ENCODE measurements at places on chromosomes 12 and 14.

GRCh38 chr12:109029411-109029810 lies 8.5 kb upstream of the SVOP start:
- DNase-seq: no peak

- DNase-seq: peak; percentile 1
Observed at GRCh38 chr14:42141328-42141727, 534.7 kb downstream of the LRFN5 start.

DNA sequence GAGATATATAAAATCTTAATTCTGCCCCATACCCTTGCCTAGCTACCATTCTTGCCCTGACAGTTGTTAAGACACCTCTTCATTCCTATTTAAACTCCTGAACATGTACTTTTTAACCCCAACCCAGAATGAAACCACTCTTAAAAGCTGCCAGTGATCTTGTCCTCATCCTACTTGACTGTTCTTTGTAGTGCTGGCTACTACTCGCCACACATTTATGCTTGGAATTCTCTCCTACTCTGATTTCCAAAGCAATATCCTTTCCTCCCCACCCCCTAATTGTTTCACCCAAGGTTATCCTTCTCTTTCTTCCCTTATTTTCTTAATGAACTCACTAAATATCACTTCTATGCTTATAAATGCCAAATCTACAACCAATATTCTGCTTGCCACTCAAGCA lies 4.1 kb downstream of the NFYB start:
- no peak for DNase-seq

DNA sequence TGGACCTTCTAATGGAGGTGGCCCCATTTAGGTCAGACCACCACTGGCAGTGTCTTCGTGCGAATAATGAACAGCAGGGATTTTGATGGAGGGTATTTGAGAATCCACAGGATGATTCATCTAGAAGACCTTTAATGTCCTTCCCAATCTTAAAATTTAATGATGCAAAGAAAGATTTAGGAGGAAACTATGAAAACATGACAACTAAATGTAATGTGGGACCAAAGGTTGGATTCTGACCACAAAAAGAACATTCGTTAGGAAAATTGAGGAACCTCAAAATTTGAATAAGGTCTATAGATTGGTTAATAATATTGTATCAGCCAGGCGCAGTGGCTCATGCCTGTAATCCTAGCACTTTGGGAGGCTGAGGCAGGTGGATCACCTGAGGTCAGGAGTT lies 78.2 kb upstream of the TMPO start:
- DNase-seq: no peak
